ENCODE measurements at places on chromosomes 7 and 10.

DNA sequence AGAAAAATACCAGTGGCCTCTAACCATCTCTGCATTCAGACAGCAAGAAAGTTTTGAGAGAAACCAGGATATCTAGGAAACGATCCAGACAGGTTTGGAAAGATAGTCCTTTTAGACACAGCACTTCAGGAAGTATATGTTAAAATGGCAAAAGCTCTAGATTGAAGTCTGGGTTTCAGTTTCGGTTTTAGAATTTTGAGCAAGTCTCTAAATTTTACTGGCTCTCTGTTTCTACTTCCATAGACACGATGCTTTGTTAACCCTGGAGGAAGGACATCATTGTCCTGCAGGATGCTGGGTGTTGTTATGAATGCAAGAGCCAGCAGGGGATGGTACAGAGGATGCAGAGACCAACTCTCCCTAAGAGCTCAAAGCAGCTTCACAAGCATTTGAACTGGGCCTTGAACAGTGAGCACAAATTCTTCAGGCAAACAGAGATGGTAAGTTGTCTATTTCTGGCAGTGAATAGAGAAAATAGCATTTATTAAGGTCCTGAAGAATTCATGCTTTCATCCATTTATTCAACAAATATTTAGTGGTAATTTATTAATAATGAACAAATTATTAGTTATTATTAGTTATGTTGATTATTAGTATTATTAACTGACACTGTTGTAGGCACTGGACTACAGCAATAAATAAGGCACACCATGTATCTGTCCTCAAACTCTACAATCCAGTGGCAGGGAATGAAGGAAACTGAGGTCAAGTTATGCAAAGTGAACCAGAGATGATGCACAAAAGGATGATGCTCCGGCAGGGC lies 152.7 kb upstream of the NRP1 start:
- DNase-seq: no peak

DNA sequence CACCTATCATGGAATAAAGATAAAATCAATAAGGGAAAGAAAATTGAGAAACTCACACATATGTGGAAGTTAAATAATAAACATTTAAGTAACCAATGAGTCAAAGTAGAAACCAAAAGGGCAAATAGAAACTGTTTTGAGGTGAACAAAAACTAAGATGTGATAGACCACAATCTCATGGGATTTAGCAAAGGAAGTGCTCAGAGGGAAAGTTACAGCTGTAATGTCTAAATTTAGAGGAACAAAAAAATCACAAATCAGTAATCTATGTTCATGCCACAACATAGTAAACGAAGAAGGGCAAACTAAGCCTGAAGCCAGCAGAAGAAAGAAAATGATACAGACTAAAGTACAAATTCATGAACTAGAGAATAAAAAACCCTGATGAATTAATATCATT lies 16.3 kb downstream of the CYP3A4 start:
- no peak for DNase-seq

DNA sequence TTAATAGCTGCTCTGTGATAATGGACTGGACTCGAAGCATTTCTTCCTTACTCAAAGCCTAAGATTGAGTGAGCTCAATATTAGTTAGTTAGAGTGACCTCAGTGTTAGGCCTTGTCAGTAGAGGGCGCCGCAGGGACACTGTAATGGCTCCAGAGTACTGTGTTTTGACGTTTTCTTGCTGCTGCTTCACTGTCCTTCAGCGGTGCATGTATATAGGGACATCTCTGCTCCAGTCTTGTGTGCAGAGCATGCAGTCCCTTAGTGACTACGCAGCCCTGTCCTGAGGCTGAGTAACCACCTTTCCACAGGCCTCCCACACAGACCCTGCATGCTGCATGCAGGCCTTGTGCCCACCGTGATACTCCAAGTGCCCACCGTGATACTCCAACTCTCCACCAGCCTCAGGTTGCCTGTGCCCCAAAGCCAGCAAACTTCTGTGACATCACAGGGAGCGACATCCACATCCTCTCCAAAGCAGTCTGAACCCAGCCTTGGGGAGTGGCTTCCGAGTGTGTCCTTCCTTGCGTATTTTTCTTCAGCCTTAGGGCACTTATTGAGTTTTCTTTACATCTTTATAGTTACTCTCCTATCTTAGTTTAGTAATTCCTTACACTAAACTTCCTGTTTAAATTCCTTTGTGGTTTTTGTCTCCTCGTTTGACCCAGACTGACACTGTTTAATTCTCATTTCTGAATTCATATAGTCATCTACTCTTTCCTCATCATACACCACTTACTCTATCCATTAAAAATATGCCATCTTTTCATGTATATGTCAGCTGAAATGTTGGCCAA lies 118.2 kb downstream of the JAZF1 start:
- peak; percentile 48 for DNase-seq

DNA sequence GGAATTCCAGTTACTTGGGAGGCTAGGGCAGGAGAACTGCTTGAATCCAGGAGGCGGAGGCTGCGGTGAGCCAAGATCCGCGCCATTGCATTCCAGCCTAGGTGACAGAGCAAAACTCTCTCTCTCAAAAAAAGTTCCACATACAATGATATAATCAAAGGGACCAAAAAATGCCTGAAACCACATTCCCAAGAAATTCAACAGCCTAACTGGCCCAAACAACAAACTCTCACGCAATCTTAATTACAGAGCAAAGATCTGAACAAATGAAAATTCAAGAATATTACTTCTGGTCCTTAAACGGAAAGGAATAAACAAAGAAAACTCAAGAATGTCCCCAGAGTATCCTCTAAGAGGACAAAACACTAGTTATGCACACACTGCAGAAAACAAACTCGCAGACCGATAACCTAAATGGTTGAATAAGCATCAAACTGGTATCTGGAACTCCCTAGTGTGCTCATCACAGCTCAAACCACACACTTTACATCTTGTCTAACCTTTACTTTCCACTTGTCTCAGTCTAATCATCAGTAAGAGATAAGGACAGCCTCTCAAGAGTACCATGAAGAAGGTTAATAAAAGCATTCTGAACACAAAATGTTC lies 3.7 kb downstream of the OGA start:
- no peak for DNase-seq

GRCh38 chr7:132257253-132257652 lies 319.0 kb downstream of the PLXNA4 start:
- DNase-seq: no peak

DNA sequence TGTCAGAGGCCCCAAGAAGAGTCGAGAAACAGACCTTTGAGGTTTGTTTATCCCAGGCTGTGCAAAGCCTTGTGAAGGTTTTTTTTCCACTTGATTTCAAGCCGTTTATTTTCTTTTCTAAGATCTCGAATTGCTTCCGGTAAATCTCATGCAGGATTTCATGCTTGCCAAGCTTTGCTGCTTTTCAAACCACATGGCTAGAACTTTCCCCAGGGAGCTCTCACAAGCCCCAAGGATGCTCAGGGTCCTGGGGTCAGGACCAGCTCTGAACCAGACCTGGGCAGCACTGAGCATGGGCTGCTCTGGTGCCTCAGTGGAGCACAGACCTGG lies 48.0 kb upstream of the AQP1 start:
- no peak for DNase-seq

- DNase-seq: no peak
Measured at GRCh38 chr7:135375908-135376699, 133.8 kb downstream of the CNOT4 start.

- no peak for DNase-seq
Measured at GRCh38 chr7:82722946-82723345, 279.4 kb upstream of the CACNA2D1 start.

DNA sequence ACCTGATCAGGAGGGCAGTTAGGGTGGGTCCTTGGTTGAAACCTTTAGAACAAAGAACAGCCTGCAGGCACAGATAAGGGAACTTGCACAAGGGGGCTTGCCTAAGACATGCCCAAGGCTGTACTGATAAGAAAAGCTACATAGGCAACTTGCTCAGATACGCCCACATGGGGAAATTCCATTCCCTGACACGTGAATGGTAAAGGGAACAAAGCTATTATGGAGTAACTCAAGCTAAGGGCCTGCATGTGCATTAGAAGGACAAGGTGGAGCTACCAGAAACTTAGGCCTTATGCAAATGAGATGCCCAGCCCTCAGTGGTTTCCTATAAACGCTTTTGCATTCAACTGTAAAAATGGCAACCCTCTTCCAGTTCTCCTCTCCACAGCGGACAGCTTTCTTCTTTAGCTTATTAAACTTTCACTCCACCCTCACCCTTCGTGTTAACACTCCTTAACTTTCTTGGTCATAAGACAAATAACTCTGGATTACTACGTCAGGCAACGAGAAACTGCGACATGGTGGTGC lies 1192.1 kb upstream of the CELF2 start:
- DNase-seq: no peak

DNA sequence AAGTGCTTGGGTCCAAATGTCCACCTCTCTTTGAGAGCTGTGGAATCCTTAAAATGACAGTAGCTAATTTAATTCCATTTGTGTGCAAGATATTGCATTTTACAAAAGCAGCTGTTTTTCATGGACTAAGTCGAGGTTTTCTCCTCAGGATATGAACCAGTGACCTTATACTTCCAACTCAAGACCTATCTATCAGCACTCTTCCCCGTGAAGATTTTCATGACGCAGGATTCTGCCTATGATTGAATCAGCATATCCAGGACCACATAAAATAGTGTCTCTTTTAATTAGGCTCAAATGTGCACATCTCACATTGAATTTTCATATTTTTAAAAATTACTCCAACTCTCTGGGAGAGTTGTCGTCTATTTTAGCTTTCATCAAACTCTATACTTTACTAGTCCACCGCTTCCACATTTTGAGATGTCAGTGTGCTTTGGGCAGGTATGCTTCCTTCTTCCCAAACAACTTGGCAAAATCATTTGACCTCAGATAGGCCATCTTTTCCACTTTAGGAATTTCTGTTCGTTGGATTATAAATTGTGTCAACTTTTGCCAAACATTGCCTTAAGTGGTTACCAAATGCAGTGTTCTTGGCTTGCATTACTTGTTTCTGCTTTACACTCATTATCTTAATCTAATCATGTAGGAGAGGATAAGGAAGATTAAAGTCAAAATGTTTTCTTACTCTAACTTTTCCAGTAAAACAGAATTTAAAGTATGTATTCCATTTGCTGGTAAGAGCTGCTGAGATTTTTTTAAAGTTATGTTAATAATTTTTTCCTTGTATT lies 39.4 kb downstream of the SEMA3A start:
- DNase-seq: no peak

- DNase-seq: peak; percentile 11
Measured at GRCh38 chr7:129017933-129018538, 36.9 kb downstream of the TNPO3 start.

DNA sequence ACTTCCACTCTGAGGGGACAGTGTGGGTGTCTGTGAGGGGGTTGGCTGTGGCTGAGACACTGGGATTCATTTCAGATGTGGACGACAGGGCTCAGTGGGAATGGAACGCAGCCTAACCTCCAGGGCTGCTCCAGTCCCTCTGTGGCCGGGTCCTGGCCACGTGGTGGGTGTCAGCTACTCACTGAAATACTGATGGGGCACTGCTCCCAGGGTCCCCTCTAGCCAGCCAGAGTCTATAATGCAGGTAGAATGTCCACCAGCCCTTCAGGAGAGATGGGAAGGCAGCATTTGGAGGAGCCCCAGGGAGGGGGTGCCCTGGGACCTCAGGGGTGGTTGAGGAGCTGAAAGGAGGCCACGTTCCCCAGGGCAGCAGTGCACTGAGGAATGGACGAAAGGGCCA lies 87.2 kb upstream of the LANCL2 start:
- no peak for DNase-seq

DNA sequence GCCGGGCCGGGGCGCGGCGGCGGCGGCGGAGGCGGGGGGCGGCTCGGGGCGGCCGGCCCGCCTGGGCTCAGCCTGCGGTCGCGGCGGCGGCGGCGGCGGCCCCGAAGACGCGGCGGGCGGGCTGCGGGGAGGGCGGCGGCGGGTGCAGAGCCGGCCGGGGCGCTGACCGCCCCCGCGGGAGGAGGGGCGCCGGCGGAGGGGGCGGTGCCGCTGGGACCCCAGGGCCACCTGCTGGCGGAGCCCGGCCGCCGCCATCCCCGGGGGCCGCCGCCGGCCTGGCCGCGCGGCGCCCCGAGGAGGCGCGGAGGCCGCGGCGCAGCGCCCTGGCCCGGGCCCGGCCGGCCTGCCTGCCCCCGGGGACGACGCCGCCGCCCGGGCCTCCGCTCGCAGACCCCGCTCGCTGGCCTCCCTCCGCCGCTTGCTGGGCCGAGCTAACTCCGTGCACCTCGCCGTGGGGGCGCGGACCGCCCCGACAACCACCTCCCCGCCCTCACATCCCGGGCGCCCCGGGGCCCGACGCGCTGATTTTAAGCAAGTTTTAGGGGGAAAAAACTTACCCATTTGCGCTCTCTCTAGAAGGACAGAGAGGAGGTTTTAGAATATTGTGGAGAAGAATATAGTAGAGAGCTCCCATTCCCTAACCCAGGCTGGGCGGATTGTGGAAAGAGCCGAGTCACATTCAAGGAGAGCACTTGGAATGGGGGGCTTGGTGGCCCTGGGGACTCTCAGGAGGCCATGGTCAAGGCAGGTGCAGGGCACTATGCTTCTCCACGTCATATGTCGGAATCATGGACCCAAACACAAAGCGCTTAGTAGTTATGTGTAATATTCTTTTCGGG lies at the start of gene BEND7:
Gene BEND7, minus strand, starts transcription at position 140 of the 839 bp plus-strand sequence. CDS start 481 bp downstream, outside the sequence.
- no peak for DNase-seq

DNA sequence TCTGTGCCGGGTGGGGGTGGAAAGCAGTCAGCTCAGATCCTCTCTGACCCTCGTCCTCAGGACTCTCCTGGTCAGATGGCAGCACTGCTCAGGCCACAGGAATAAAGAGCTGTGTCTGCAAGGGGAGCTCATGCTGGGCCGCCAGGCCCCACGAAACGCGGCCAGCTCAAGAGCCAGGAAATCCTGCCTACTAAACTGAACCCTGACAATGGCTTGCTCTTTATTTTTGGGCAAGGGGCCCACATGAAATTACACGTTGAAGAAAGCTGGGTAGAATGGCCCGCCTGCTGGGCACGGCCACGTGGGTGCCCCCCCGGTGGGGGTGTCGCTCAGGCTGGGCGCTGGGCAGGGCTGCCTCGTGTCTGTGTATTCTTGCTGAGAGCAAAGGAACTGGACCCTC lies 103.0 kb downstream of the ITIH5 start:
- DNase-seq: no peak

GRCh38 chr7:46454816-46455215 lies 533.7 kb upstream of the IGFBP3 start:
- no peak for DNase-seq

GRCh38 chr10:37976880-37977203 lies 395 bp upstream of the ZNF25 start:
- no peak for DNase-seq

All from CD4-positive, CD25-positive, alpha-beta regulatory T cell (primary cell).